ENCODE measurements at places on chromosomes 3 and 15. TPM values are rescaled to one million over a fixed set of nuclear protein-coding genes. Genes with fewer than 3 reads are reported as not detected.

- DNase-seq: no peak
Measured at GRCh38 chr3:60033901-60034453, 984.2 kb upstream of the CFAP20DC start.

GRCh38 chr3:11272906-11273574 is 843 bp downstream of the ATG7 start:
- DNase-seq: no peak

GRCh38 chr3:95733336-95733735 is 1081.1 kb upstream of the EPHA6 start:
- no peak for DNase-seq

DNA sequence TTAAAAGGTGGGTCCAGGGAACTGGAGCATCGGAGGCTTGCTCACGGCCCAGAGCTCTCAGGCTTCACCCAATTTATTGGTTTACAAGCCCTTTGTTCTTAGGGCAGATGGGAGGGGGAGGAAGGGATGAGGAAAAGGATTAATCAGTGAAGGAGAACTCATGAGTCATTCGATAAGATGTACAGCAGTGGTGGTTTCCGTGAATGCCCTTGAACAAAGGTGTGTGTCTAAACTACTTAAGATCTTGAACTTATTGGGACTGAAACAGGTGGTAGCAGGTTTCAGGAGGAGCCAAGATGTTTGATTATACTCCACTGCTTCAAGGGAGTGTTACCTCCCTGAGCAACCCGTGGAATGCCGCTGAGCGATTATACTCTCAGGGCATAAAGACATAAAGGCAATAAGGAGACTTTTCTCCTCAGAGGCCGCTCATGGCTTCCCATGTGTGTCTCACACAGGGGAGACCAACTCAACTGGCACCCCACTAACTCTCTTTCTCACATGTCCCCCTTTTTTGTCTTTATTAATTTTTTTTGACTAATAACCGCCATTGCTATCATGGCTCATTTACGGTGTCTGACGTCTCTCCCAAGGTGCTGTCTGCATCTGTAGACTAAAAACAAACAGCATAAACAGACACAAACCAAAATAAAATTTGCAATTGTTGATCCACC is 17.3 kb upstream of the SLC28A2 start:
- no peak for DNase-seq

GRCh38 chr3:128468791-128469527 is 2.3 kb upstream of the DNAJB8 start:
- DNase-seq: no peak

- no peak for DNase-seq
Measured at GRCh38 chr15:101185770-101186169, 66.1 kb downstream of the CHSY1 start.

DNA sequence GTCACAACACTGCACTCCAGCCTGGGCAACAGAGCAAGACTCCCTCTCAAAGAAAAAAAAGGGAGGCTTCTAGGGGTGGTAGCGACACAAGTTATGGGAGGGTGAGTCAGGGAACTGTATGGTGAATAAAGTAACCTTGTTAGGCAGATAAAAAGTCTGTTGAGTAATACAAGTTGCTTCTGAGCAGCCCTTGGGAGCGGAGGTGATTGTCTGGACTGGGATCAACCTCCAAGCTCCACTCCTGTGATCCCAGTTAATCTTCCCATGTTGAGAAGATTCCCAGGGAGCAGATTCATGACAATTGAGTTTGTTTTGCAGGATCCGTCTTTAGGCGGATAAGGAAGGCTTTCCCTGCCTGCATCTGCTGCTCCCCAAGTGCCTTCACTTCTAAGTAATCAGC is 335.9 kb downstream of the THSD4 start:
- DNase-seq: no peak

DNA sequence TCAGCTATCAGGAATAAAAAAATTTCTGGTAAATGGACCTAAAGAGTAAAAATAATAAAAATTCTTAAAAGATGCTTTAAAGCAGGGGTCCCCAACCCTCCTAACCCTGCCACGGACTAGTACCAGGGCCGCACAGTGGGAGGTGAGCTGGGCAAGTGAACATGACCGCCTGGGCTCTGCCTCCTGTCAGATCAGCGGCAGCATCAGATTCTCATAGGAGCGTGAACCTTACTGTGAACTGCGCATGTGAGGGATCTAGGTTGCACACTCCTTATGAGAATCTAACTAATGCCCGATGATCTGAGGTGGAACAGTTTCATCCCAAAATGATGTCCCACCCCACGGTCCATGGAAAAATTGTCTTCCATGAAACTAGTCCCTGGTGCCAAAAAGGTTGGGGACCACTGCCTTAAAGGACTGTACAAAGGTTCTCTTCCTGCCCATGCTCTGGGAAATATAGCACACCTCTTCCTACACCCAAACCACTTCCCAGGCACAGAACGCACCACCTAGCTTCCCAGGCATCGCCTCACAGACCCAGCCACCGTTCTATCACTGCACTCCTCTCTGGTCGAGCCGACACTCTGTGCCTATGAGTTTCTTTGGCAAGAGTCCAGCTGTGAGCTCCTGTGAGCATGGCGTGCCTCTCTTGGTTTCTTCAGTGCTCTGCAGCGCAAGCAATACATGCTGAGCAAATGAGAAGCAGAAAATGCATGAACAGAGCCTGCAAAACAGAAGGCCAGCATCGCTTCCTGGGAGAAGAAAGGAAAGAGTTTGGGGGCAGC is 104.9 kb downstream of the OCA2 start:
- DNase-seq: no peak

GRCh38 chr15:68593828-68594532 is 15.2 kb downstream of the CORO2B start:
- no peak for DNase-seq

GRCh38 chr15:63360170-63360569 is 21.5 kb downstream of the CA12 start:
- DNase-seq: no peak

GRCh38 chr15:92901995-92902394 is 1.9 kb downstream of the CHD2 start:
- no peak for DNase-seq

DNA sequence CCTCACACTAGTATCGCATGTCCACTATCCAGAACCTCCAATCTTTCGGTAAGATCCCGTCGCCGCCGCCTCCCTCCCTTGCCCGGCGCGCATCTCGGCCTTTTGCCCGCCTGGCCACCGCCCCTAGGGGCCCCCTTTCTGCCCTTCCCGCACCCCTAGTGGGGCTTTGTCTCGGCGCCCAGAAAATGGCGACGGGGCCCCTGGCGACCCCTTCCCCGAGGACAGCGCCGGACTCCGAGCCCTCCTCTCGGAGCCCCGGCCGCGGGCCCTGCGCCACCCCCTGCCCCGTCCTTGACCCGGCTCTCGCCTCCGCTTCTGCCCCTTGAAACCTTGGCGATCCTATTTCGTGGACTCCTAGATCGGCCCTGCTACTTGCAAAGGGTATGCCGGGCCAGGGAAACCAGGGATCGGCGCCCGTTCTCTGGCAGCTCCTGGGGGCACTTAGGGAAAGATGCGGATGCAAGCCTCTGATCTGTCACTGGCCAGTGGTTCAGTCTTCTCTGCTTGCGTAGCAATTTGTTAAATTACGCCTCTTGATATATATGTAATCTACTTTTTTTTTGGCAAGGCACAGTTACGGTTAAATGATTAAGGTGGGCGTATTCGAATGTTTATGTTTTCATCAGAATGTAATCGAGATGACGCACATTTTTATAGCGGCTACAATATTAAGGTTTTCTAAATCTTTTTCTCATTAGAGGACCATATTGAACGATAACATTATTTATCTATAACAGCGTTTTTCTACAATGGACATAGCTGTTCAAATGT is 603 bp downstream of the EIF1B start:
- peak; percentile 50 for DNase-seq

DNA sequence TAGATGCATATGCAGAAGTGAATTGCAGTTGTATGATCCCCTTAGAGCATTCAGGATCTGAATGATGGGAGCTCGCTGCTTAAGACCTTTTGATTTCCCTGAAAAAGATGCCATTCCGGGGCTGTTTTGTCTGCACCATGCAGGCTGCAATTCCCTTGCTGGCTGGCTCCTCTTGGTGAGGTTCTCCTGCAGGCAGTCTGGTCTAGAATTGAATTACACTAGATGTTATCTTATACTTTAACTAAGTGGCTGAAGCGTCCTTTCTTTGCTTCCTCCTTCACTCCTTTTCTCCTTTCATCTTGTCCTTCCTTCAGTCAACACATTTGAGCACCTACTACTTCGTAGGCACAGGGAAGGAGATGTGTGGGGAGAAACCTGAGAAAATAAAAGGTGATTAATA is 18.6 kb upstream of the MYZAP start:
- DNase-seq: no peak

Gene CNTN6
- total RNA-seq: 2.7 TPM

Gene MNS1
- 1.1 TPM for total RNA-seq

Gene FETUB
- not detected for total RNA-seq

Gene KIF15
- total RNA-seq: 0.83 TPM

Gene ADIPOQ
- 0.60 TPM for total RNA-seq

Gene ITIH4
- 37.1 TPM for total RNA-seq

Gene HDAC11
- 17.4 TPM for total RNA-seq

Gene CYP19A1
- total RNA-seq: 0.34 TPM

Data from ureter (tissue), 1 donor.